ENCODE measurements at places on chromosomes 5 and 9. TPM values are rescaled to one million over a fixed set of nuclear protein-coding genes. Genes with fewer than 3 reads are reported as not detected.

The ARRDC3 gene
- polyA plus RNA-seq, result 40.0 TPM

The INSL4 gene
- polyA plus RNA-seq, result not detected

The PKD2L2 gene
- not detected for polyA plus RNA-seq

The FCN2 gene
- 4.1 TPM for polyA plus RNA-seq

The PCDHAC1 gene
- polyA plus RNA-seq, result 0.03 TPM

The FOXD4L6 gene
- not detected for polyA plus RNA-seq

Data from adipose tissue (tissue), 3 donors.